ENCODE measurements at places on chromosomes 7 and 10.

DNA sequence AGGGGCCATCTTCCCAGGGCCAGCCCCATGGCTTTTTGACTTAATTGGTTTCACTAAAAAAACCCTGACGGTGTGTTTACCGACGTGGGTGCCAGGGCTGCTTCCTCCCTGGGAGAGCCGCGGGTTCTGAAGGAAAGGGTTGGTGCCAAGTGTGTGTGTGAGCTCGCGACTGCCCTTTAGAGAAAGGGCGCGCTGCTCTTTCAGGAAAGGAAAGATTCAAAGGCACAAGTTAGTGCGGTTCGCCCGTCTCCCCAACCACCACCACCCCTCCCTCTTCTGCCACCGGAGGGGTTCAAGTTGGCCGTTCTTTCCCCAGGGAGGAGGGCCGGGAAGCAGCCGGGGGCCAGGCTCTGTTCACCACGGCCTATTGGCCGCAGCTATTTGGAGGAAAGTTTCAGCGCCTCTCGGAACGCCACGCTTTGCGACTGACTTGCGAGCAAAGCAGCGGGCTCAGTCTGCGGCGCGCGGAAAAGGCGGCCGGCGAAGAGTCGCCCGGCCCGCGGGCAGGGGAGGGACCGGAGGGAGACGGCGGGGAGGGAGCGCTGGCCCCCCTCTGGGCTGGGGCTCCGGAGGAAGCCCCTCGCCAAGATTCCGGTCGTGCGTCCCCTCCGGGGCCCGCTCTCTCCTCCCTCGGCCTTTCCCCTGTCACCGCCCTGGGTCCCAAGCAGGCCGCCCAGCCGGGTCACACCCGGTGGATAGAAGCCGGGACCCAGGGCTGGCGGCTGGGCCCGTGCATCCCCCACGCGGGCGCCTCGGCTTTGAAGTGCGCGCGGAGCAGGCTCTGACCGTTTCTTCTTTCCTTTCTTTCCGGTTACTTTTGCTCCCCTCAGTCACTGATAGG is 165.9 kb upstream of the PPP1R3A start:
- no peak for DNase-seq

DNA sequence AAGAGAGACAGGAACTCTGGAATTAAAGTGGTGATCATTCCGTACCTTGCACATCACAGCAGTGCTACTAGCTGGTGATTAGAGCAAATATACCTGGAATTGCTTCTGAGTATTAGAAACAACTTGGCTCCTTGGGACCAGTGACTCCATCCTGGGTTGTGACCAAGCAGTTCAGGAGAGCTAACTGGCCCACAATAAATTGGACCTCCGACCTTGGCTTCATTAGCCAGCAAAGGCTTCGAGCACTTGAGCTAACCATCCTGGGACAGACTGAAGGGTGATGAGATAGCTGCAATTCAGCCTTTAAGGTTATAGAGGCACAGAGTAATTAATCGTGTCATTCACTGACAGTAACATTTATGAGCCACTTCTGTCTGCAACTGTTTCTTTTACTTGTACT is 287.8 kb downstream of the INHBA start:
- no peak for DNase-seq

GRCh38 chr7:44875241-44875640 is 10.1 kb downstream of the PURB start:
- no peak for DNase-seq

DNA sequence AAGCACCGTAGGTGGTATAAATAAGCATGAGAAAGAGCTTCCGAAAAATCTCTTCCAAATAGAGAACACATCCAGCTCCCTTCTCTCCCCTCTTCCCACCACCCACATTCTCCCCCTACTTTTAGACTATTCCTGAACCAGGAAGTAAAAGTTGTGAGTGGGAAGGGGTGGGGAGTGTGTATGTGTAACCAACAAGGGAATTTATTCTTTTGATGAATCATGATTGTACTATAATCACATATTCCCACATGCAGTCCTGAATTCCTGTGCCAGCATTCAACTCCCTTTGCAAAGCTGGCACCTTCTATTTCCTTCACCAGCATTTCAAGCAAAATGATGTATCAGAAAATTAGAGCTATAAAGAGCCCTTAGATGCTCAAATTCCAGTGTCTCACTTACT is 230.6 kb upstream of the CHRM2 start:
- no peak for DNase-seq

DNA sequence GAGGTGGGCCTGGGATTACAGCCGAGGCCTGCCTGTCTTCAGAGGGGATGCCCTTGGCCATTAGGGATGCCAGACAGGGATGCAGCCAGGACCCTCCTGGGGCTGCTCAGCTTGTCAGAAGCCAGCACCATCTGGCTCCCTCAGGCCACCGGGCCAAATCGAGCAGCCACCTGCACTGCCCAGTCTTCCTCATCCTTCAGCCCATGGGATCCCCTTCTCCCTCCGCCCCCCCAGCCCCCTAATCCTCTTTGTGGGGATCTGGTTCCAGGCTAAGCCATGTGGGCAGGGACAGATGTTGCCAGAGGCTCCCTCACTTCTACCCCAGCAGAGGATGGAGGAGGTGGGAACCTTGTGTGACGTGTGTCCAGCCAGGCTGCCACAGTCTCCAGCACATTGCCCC is 137.4 kb upstream of the PPIF start:
- no peak for DNase-seq

DNA sequence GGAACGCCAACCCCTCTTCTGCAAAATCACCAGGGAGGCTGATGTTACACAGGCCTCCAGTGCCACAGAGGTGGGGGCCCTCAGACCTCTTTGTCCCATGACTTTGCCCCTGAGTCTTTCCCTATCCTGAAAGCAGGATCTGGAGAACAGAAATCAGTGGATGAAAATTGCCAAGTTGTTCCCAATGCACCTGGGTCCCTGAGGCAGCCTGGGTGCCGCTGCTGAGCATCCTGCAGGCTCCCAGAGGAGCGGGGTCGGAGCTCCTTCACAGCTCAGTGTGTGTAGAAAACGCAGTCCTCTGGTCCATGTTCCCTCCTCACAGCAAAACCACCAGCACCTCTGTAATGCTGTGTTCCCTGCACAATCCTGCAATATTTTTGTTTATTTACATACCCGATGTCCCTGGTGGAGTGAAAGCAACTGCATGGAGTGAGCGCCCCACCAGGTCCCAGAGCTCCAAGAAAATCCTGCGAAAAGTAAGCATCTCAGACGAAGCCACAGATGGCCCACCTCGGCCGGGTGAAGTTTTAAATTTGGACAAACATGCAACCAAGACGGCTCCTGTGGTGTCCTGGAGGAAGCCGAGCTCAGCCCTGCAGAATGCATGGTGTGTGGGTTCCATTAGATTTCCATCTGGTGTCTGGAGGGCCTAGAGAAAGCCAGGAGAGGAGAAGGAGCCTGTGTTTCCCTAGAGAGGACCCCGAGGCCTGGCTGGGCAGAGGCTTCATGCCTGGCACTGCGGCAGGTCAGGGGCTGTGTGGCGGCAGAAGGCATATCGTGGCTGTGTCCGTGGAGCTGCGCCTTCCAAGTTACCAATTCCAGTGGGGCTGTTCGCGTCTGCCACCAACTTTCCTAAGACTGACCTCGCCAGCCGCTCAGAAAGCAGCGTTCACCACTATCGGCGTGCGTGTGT is 235.2 kb downstream of the WDR37 start:
- DNase-seq: no peak

DNA sequence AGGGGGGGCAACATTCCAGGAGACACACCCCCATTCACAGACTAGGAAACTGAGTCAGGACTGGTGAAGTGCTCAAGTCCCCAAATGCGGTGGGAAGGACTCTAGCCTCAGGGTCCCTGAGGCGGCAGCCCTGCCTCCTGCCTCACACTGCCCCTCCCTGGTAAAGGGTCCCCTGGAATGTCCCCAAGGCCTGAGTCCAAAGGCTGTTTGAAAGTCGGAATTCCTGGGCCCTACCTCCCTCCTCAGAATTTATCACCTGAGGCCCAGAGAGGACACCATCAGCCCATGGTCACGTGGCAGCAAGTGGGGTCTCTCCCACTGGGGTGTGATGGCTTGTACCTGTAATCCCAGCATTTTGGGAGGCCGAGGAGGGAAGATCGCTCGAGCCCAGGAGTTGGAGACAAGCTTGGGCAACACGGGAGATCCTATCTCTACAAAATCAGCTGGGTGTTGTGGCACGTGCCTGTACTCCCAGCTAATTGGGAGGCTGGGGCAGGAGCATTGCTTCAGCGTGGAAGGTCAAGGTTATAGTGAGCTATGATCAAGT is 110.3 kb upstream of the TNRC18 start:
- DNase-seq: no peak
